ENCODE measurements at places on chromosomes 7 and 10.

GRCh38 chr7:18574676-18575075 lies 79.1 kb downstream of the HDAC9 start:
- DNase-seq, result no peak

DNA sequence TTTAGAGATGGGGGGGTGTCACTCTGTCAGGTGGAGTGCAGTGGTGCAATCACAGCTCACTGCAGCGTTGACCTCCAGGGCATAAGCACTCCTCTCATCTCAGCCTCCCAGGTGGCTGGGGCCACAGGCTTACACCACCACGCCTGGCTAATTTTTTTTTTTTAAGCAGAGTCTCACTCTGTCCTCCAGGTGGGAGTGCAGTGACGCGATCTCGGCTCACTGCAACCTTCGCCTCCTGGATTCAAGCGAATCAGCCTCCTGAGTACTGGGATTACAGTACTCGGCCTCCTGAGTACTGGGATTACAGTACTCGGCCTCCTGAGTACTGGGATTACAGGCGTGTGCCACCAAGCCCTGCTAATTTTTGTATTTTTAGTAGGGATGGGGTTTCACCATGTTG lies 23.6 kb upstream of the PPIA start:
- DNase-seq, result no peak

DNA sequence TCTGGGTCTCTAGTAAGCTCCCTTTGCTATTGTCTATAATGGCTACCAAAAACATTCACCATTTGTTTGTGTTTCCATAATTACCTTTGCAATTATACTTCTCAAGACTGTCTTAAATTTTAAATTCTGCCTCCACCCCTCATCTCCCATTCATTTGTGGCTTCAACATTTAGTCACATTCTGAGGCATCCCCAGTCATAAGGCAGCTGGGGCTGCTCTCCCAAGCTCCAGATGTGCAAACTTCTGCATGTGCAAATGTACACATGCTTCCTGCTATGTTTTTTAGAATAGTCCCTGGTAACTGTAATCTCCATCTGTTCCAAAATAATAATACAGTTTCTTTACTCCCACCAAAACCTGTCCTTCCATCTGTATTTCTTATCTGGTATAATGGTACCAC lies 97.3 kb downstream of the CDK6 start:
- no peak for DNase-seq

DNA sequence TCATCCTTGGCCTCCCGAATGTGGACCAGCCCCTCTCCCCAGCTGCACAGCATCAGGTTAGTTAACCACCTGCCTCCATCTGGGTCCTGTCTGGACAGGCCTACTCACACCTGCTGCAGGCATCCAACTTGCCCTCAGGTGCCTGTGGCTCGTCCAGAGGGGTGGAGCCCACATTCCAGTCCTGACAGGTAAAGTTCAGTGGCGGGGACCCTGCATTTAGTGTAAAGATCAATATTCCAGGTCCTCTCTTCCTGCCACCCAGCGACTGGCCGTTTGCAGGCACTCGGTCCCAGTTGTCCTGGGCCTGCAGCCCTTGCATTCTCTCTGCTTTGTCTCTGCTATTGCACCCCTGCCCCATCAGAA lies 15.0 kb downstream of the HTRA1 start:
- no peak for DNase-seq

DNA sequence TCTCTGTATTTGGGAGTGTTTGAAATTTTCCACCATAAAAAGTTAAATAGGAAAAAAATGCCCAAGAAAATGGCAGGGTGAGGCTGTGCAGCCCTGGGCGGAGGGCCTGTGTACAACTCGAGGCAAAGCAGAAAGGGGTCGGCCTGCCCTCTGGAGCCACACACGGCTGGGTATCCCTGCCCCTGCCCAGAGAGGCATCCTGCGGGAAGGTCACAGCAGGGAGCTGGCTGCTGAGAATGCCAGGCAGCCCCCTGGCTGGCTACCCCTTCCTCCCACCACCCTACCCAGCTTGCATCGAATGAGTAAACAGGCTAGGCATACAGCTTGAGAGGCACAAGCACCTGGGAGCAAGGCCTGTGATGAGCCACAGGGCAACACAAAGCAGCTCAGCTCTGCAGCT lies 46.1 kb downstream of the CAMK2B start:
- no peak for DNase-seq

Data from amniotic stem cell (primary cell).